ENCODE measurements at places on chromosomes 12 and 14.

DNA sequence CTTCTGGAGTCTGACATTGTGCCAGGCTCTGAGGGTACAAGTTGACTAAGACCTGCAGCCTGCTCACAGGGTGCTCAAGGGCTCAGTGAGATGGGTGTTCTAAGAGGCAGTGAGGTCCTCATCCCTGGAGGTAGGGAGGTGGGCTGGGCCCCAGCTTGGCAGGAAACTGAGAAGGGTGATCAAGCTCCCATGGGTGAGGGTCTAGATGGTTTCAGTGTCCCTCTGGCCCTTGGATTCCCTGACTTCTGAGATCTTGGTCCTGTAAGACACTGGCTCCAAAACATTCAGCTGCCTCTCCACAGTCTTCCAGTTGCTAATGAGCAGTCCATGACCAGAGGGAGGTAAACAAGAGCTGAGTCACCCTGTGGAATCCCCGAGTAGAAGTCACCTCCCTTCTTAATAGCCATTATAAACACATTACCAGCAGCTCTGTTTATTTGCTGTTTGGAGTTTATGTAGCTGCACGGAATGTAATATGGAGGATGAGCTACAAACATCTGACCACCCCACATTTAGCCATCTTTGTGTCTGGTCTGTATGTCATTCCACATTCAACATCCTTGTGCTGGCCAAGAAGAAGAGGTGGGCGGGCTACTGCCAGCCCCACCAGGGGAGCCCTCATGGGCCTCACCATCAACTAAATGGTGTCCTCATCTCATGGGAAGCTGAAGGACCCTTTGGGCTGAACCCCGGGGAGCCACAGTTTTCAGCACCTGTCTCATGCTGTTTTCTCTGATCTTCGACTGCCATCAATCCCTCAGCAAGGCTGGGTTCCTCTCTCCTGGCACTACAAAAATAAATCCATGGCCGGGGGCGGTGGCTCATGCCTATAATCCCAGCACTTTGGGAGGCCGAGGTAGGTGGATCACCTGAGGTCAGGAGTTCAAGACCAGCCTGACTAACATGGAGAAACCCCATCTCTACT lies 37.2 kb upstream of the BDKRB2 start:
- no peak for DNase-seq

GRCh38 chr12:17062267-17063036 lies 456.5 kb upstream of the LMO3 start:
- no peak for DNase-seq

DNA sequence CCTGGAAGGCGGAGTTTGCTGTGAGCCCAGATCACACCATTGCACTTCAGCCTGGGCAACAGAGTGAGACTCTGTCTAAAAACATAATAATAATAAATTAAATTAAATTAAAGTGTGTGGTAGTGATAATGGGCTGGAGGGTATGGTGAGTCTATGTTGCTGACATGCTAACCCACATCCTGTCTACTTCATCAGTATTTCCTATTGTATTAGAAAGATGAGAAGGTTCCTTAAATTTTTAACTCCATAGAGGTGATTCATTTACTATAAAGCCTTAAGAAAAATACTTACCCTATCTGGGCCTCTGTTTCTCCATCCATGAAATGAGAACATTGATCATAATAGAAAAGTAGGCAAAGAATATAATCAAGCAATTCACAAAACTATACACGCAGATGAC lies 280.5 kb downstream of the FBXL14 start:
- no peak for DNase-seq

DNA sequence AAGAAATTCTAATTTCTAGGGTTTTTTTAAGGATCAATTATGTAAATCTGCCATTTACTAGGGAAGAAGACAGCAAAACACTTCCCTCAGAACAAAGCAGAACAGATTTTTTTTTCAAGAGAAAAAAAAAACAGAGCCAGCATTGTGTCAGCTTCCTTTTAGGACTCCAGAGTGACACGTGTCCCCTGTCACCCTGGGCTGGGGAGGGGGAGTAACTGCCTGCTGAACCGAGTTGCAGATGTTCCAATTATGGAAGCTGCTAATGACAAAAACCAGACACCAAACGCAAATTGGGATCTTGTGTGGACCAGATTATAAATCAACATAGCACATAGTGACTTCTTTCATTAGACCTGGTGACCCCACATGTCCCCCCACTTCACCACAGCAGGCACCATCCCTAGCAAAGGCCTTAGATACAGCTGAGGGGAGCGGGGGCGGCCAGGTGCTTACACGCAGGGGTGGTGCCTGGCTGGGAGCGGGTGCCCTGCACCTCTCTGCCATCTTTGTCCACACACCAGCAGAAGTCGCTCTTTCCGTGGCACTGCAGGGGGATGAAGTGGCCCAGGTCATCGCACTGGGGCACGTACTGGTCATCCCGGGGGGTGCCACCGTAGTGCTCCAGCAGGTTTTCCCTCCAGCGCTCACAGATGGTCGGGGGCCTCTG lies 25.4 kb downstream of the RTRAF start:
- no peak for DNase-seq

DNA sequence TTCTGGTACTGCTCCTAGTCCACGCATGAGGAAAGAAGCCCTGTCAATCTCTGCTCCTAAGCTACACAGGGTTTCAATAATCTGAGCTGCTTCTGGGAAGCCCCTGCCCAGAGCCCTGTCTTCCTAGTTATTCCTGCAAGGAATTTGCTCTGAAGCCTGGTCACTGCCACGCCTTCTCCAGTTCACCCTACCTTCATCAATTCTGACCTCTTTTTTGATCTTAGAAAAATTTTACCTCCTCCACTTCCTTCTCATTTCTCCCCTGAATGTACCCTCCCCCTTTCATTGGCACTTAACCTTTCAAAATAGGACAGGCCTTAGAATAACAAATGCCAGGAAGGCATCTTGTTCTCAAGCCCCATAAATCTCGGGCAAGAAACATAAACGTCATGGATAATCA lies 14.9 kb upstream of the LRRK2 start:
- DNase-seq = no peak

GRCh38 chr14:30656190-30656632 lies 34.1 kb downstream of the SCFD1 start:
- DNase-seq = peak; percentile 16

- no peak for DNase-seq
Observed at GRCh38 chr12:57848208-57848607, 1.7 kb upstream of the CTDSP2 start.

DNA sequence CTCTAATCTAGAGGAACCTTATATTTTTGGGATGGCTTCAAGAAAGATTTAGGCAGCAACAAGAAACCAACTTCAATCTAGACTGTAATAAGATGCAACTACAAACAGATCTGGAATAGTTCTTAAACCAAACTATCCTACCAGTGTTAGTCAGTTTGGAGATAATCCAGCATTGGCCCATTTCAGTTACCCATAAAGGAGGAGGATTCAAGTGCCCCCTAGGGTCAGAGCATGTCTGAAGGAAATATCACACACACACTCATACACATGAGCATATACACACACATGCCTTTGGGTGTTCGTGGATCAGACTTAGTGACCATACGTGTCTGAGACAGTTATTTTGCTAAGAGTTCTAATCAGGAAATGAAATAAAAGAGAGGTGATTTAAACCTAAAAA lies 261.2 kb downstream of the ADAMTS20 start:
- no peak for DNase-seq

GRCh38 chr12:109064143-109064542 lies 11.8 kb downstream of the USP30 start:
- no peak for DNase-seq

- DNase-seq = no peak
Observed at GRCh38 chr14:68666236-68666635, 126.6 kb downstream of the ZFP36L1 start.

DNA sequence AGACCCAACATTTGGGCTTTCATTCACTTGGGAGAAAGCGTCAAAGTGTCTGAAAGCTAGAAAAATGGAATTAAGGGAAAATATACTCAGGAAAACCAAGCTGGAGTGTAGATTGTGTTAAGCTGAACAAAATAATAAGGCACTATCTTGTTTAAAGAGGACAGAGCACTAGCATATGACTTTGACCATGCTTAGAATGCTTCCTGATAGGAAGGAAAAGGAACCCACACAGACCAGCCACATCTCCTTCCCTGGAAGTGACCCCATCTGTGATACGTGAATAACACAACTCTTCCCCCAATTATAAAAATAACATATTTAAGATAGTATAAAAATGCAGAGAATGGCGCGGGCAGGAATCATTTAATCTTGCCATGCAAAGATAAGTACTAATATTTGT lies 94.7 kb upstream of the BCL2L14 start:
- DNase-seq = no peak

- no peak for DNase-seq
Observed at GRCh38 chr14:41925409-41925808, 318.7 kb downstream of the LRFN5 start.

- no peak for DNase-seq
Observed at GRCh38 chr14:100131181-100131580, 28.3 kb downstream of the DEGS2 start.

GRCh38 chr12:11731042-11731357 lies 81.5 kb downstream of the ETV6 start:
- DNase-seq = no peak

GRCh38 chr14:101215927-101216326 lies 312.4 kb upstream of the RTL1 start:
- DNase-seq = no peak

DNA sequence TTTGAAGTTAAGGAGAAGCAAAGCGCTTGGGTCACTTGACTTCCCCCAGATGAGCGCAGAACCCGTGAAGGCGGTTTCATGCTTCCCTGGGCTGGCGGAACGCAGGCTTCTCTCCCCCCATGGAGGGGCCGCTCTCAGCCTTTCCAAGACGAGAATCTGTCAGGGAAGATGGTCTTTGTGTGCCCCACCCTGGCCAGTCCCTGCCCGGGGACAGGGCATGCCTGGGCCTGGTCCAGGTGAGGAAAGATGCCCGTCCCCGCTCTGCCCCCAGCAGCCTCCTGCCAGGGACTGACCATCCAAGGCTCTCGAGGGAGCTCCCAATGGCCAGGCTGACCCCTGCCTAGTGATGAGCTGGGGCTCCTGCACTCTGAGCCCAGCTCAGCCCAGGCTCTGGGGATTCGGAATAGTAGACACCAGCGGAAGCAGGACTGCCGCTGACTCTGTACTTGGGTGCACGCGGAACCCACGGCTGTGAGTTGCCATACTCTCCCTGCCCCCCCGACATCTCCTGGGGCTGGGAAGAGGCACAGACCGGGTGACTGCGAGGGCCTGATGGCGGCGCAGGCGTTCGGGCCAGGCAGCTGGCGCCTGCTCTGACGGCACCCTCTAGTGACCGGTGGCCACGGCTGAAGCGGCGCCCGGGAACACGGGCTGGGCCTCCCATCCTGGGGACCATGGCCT lies 142.2 kb upstream of the FKBP4 start:
- no peak for DNase-seq

- DNase-seq = no peak
Observed at GRCh38 chr12:93803424-93803807, 126.2 kb downstream of the CRADD start.

DNA sequence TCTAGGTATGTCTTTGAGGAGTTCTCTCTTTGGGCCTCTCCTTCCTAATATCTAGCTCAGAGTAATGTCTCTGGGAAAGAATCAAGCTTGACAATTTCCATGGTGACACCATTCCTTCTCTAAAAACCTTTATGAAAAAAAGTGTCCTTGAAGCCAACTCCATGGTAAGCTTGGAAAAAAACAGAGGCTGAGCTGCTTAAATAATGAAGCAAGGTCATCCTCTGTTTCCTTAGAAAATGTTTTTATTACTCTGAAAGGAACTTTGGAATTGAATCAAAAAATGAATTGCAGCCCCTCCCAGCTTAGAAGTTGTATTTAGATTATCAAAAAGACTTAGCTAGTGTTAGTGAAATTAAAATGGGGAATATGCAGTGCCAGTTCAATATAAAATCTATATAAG lies 166.1 kb upstream of the KITLG start:
- DNase-seq = no peak

DNA sequence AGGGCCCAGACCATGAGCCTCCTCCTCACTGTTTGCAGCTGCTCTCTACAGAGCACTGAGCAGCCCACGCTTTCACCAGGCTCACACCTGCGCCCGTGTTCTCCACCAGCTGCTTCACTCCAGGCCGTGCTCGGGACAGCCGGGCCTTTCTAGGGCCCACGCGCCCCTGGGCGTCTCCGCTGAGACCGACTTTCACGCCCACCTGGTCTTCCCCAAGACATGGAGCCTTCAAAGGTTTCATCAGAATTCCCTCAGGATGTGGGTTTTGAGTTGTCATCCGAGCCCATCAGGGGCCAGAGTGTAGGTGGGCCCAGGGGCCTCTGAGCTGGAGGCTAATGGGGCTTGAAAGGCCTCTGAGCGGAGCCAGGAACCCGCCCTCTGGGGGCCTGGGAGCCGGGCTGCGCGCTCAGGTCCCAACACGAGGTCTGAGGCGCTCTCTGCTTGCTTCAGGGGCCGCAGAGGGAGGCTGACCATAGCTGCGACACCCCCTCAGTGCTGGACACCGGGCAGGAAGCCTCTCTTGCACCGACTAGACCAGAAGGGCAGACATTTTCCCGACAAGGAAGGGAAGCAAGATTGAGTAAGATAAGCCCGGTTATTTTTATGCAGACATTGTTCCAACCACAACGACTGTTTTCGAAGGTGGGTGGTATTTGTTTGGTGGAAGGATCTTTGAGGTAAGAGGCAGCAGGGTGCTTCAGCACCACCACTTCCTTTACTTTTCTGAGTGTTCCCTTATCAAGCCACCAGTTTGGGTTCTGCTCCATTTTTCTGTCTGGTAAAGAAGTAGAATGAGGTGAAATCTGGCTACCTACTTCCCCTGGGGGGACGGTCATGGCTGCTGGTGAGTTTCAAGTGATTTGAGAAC lies 125.0 kb upstream of the FUT8 start:
- peak; percentile 25 for DNase-seq

DNA sequence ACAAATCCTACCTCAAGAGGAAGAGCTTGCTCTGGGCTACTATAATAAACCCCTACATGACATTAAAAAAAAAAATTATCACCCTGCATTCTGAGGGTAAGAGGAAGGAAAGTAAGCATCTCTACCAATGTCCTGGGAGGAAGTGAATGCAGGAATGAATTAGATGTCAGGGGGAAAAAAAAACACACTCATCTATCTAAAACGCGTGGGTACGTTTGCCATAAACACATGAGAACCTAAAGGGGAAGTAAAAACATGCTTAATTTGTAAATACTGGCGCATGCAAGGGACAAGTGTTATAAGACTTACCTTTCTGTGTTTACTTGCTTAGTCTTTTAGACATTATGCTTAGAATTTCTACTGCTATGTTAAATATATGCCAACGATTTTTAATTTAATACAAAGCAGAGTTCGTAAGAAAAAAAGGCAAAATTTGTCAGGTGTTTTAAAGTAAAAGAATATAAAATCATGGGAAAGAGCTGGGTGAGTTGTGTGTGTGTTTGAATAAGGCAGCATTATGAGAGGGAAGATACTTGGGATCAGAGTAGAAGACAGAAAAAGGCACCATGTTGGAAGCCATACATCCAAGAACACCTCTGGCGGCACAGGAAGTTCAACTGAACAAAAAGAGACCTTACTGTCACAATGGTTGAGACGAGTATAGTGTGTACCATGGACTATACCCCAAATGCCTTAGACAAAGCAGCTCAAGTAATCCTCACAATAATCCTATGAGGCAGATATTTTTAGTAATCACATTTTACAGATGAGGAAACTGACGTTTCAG lies 1.5 kb downstream of the TMED8 start:
- no peak for DNase-seq

- DNase-seq = no peak
Observed at GRCh38 chr14:66009089-66009488, 477.1 kb upstream of the CCDC196 start.

GRCh38 chr12:24177889-24178288 lies 228.4 kb upstream of the SOX5 start:
- DNase-seq = no peak
